ENCODE measurements at places on chromosomes 6 and 20. TPM values are rescaled to one million over a fixed set of nuclear protein-coding genes. Genes with fewer than 3 reads are reported as not detected.

Gene MUC22
- total RNA-seq = not detected

Gene FAM209A
- not detected for total RNA-seq

Gene HLA-DRB1
- total RNA-seq = 2.3 TPM

Gene CST4
- not detected for total RNA-seq

Gene ITCH
- 68.9 TPM for total RNA-seq

Gene CCDC170
- total RNA-seq = 0.15 TPM

Gene SAPCD1
- not detected for total RNA-seq

Gene AKIRIN2
- 16.2 TPM for total RNA-seq

Gene CYP39A1
- total RNA-seq = 0.15 TPM

Gene ARMH2
- total RNA-seq = not detected

Gene PACSIN1
- not detected for total RNA-seq

Gene LPA
- total RNA-seq = not detected

Gene CCN6
- total RNA-seq = not detected

Gene KIAA1755
- total RNA-seq = 0.30 TPM

Gene GCNT2
- 5.2 TPM for total RNA-seq

Gene SEMG1
- not detected for total RNA-seq

Gene RFX6
- not detected for total RNA-seq

Gene LBP
- not detected for total RNA-seq

Gene GJA10
- not detected for total RNA-seq

Gene CDC25B
- 10.7 TPM for total RNA-seq

Gene HCRTR2
- not detected for total RNA-seq

Gene LIME1
- total RNA-seq = 1.3 TPM

Gene ADGRB3
- total RNA-seq = under 0.01 TPM

Gene METTL24
- not detected for total RNA-seq

Gene HTR1E
- not detected for total RNA-seq

Measured in epithelial cell of umbilical artery (primary cell).